Upper lobe of right lung (tissue), 1 donor: ENCODE measurements at places on chromosomes 6 and 20. TPM values are rescaled to one million over a fixed set of nuclear protein-coding genes. Genes with fewer than 3 reads are reported as not detected.

GRCh38 chr6:124961777-124962638, at the start of gene RNF217:
TSS of gene RNF217 (plus strand) at chr6:124962437. CDS start at chr6:124962545, 108 bp downstream.
- H3K27me3 ChIP-seq, result no peaks in the 10 kb centered on the region
- H3K27ac ChIP-seq, result peak within 1 kb of the TSS; percentile 93
- no peaks in the 10 kb centered on the region for H3K36me3 ChIP-seq

DNA sequence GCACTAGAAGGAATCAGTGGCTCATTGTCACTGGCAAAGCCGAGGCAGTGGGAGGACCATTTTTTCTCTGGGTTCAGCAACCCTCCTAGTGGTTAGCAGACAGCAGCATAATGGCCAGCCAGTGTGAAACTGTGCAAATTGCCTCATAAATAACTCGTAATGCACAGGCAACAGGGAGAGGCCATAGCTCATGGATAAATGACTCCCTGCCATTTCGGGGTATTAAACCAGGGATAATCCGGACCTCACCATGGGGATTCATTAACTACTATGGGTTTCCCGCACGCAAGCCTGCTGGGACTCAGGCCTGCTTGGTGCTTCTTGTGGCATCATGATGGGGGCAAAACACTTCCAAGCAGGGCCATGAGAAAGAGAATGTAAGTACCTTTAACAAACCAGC, 158.2 kb upstream of the CHD6 start:
- H3K27ac ChIP-seq, result no peak overlapping the region
- DNase-seq, result no peak
- no peak overlapping the region for H3K4me3 ChIP-seq

- H3K36me3 ChIP-seq, result peaks cover 46% of the 10 kb centered on the region
- no peak overlapping the region for H3K4me3 ChIP-seq
- H3K4me1 ChIP-seq, result peaks cover 4% of the 10 kb centered on the region
- no peak overlapping the region for H3K27ac ChIP-seq
Measured at GRCh38 chr20:417801-418342, 9.8 kb downstream of the RBCK1 start.

GRCh38 chr6:20153194-20153593, 59.1 kb downstream of the MBOAT1 start:
- H3K4me3 ChIP-seq, result no peak overlapping the region
- no peaks in the 10 kb centered on the region for H3K36me3 ChIP-seq
- H3K4me1 ChIP-seq, result no peaks in the 10 kb centered on the region
- DNase-seq, result no peak

- H3K27ac ChIP-seq, result no peak overlapping the region
- no peaks in the 10 kb centered on the region for H3K27me3 ChIP-seq
- no peaks in the 10 kb centered on the region for H3K36me3 ChIP-seq
- H3K4me3 ChIP-seq, result no peak overlapping the region
- H3K4me1 ChIP-seq, result no peaks in the 10 kb centered on the region
Measured at GRCh38 chr6:22904431-22904830, 335.1 kb downstream of the HDGFL1 start.

DNA sequence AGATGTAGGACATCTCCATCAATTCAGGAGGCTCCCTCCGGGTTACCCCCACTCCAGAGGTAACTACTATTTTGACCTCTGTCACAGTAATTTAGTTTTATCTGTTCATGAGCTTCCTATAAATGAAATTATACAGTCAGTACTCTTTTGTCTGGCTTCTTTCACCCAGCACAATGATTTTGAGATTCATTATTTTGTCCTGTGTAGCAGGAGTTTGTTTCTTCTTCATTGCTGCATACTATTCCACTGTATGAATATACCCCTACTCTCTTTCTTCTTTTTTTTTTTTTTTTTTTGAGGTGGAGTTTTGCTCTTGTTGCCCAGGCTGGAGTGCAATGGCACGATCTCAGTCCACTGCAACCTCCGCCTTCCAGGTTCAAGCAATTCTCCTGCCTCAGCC, 11.8 kb upstream of the AP5S1 start:
- H3K27ac ChIP-seq, result peak overlapping the region; percentile 96
- DNase-seq, result no peak
- no peaks in the 10 kb centered on the region for H3K27me3 ChIP-seq
- H3K4me3 ChIP-seq, result peak overlapping the region; percentile 42
- peaks cover 79% of the 10 kb centered on the region for H3K4me1 ChIP-seq

DNA sequence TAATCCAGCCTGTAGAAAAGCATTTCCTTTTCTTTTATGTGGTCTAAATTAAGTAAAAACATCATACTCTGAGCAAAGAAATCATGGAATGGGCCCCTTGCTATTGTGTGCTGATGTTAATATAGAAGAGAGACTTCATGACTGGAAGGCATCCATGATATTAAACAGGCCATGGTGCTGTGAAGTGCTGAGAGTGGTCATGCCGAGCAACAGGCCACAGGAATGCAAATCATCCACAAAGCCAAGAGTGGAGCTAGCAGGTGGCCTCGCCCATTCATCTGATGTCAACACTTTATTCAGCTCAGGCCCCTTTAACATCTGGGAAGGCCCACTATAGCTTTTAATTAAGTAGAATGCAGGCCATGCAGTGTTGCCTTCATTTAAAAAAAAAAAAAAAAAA, 115.2 kb upstream of the HMGCLL1 start:
- DNase-seq, result no peak
- no peaks in the 10 kb centered on the region for H3K4me1 ChIP-seq
- H3K4me3 ChIP-seq, result no peak overlapping the region

DNA sequence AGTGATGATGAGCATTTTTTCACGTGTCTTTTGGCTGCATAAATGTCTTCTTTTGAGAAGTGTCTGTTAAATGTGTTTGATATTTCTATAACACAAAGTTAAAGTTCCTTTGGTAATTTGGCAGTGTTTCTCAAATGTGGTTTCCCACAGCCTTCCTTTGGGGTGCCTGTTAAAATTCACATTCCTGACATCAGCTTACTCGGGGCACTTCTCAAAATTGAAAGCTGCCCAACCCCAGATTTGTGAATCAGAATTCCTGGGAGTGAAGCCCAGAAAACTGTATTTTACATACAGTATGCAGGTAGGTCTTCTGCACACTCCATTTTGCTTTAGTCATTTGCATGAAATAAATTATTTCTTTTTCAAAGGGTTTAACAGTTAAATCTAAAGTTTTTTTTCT, 207.9 kb downstream of the GMPR start:
- DNase-seq, result no peak
- H3K4me3 ChIP-seq, result no peak overlapping the region
- no peak overlapping the region for H3K27ac ChIP-seq
- H3K27me3 ChIP-seq, result no peaks in the 10 kb centered on the region

DNA sequence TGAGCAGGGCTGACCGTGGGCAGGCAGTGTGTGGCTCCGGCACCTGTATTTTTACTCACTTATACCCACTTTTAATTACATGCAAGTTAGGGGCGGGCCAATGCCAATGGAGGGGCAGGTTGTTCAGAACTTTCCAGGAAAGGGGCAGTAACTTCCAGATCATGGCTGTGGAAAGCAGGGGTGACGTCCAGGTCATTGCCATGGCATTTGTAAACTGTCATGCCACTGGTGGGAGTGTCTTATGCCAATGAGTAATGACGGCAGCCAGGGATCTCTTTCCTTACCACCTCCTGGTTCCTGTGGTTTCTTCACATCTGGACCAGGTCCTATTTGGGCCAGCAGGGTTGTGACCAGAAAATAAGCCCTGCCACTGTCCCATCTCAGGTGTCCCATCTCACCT, 258.7 kb downstream of the THBS2 start:
- H3K27ac ChIP-seq, result no peak overlapping the region
- H3K27me3 ChIP-seq, result no peaks in the 10 kb centered on the region
- H3K36me3 ChIP-seq, result no peaks in the 10 kb centered on the region
- H3K4me3 ChIP-seq, result no peak overlapping the region
- no peaks in the 10 kb centered on the region for H3K4me1 ChIP-seq

DNA sequence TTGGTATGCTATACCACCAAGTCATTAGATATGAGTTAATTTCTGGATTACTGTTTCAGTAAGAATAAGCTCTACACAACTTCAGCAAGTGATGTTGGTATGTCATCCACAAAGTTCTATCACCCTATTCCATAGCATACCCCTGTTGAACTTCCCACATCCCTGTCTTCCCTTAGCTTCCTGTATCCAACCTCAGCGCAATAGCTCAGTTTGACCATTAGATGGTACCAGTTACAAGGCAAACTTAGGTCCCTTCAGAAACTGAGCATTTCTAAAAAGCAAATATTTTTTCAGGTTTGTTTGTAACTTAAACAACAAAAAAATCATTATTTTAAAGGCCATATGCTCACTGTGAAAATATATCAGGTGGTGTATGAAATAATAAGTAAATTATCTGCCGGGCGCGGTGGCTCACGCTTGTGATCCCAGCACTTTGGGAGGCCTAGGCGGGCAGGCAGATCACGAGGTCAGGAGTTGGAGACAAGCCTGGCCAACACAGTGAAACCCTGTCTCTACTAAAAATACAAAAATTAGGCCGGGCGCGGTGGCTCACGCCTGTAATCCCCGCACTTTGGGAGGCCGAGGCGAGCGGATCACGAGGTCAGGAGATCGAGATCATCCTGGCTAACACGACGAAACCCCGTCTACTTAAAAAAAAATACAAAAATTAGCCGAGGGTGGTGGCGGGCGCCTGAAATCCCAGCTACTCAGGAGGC, 8.8 kb upstream of the MOG start:
- no peaks in the 10 kb centered on the region for H3K27me3 ChIP-seq
- DNase-seq, result no peak
- no peaks in the 10 kb centered on the region for H3K4me1 ChIP-seq

- H3K4me3 ChIP-seq, result no peak overlapping the region
Measured at GRCh38 chr6:123897965-123898364, 94.3 kb downstream of the NKAIN2 start.

GRCh38 chr6:20400456-20401204, 1.0 kb upstream of the E2F3 start:
- no peaks in the 10 kb centered on the region for H3K27me3 ChIP-seq
- no peaks in the 10 kb centered on the region for H3K36me3 ChIP-seq
- DNase-seq, result no peak

DNA sequence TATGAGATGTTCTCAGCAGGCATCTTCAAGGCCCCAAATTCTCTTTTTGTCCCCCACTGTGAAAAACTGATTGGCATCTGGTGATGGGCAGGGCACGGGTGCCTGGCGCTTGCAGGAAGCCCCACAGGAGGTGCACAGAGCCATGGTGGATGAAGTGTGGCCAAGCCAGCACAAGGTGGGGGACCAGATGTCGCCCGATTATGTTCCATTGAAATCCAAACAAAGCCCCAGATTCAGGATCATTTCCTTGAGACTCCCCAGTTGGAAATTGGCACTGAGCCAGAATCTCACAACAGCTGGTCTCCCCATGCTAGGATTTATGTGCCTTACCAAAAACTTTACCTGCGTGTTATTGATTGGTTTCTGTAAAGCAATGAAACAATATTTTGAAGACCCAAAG, 186.1 kb downstream of the ADAT2 start:
- no peaks in the 10 kb centered on the region for H3K36me3 ChIP-seq
- H3K4me3 ChIP-seq, result no peak overlapping the region
- DNase-seq, result no peak
- no peak overlapping the region for H3K27ac ChIP-seq

GRCh38 chr20:44616604-44616964, 34.2 kb downstream of the PKIG start:
- no peaks in the 10 kb centered on the region for H3K27me3 ChIP-seq
- H3K4me3 ChIP-seq, result no peak overlapping the region

DNA sequence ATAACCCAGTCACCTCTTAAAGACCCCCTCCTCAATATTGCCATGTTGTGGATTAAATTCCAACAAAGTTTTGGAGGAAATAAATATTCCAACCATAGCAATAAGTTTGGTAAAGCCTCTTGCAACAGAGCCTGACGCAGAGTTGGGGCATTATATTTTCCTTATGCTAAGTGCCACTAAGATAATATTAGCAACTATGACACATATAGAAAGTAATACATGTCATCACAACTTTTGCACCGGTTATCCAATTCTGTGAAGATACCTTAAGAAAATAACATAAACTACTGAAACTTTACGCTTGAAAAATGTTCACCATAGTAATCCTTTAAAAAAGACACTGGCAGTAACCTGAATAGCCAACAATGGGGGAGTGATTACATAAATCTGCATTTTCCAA, 52.2 kb upstream of the TRERF1 start:
- DNase-seq, result no peak
- no peaks in the 10 kb centered on the region for H3K27me3 ChIP-seq
- no peaks in the 10 kb centered on the region for H3K4me1 ChIP-seq
- no peaks in the 10 kb centered on the region for H3K36me3 ChIP-seq
- no peak overlapping the region for H3K27ac ChIP-seq
- H3K4me3 ChIP-seq, result no peak overlapping the region

DNA sequence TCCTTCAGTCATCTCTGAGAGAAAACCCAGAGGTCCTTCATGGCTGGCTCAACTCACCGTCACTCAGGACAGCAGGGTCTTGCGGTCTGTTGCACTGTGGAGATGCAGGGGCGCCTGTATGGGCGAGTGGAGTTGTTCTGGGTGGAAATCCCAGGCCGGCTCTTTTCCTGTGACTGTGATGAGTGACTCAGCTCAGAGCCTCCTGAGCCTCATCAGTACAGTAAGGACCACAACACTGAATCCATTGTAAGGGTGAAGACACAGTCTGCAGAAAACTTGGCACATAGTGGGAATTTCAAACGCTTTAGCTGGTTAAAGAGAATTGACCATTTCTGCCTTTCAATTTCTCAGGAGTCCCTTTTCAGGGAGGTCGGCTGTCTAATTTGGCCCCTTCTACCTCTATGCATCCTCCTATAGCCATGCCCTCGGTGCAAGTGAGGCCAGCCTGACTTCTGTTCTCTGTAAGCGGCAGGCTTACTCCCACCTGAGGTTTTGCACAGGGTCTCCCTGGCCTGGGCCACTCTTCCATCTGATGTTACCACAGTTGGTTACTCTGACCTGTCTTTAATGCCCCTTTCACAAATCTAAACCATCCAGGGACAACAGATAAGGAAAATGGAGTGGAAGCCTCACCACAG, 35.5 kb upstream of the TBXT start:
- H3K36me3 ChIP-seq, result no peaks in the 10 kb centered on the region
- H3K4me1 ChIP-seq, result no peaks in the 10 kb centered on the region

DNA sequence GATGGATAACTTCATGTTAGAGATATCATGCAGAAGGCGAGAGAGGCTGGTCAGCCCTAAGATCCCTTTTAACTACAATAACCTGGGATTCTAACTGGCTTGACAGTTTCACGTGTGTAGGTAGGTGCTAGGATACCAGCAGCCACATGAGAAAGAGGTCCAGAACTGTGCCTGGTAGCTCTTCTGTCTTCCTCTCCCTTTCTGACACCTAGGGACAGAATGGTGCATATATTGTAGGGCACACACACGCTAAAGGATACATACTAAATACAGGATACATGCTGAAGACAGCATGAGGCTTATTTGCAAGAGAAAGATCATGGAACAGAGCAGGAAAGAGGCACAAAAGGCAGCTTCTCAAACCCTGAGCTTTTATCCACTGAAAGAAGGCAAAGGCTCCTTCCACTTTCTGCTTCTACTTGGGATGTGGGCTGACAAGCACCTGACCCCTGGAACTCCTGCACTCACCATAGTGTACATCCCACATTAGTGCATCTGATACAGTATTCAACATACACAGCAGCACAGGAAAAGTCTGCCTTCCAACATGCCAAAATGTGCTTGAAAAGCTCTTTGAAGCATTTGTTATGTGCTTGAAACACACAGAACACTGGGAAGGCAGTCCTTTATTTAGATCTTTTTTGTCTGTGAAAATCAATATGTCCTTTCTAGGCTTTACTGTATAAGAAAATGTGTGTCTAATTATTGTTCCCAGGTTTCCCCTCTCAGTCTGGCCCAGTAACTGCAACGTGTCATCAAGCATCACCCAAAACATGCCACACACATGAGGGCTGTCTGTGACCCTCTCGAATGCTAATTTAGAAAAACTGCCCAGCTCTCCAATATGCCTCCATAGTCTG, 3.2 kb downstream of the SLC22A23 start:
- DNase-seq, result no peak
- no peak overlapping the region for H3K4me3 ChIP-seq
- peaks cover 6% of the 10 kb centered on the region for H3K4me1 ChIP-seq
- H3K27ac ChIP-seq, result no peak overlapping the region

Gene HLA-DPB1
- total RNA-seq, result 385 TPM

Gene E2F3
- 7.8 TPM for total RNA-seq

Gene TSBP1
- not detected for total RNA-seq

Gene YTHDF1
- total RNA-seq, result 36.9 TPM

Gene C2
- total RNA-seq, result 282 TPM

Gene KCNQ2
- not detected for total RNA-seq
